Renal cortical epithelial cell (primary cell): ENCODE measurements at places on chromosomes 5 and 9. TPM values are rescaled to one million over a fixed set of nuclear protein-coding genes. Genes with fewer than 3 reads are reported as not detected.

- no peak for DNase-seq
Measured at GRCh38 chr9:79012561-79012960, 559.2 kb upstream of the TLE4 start.

- no peak for DNase-seq
Measured at GRCh38 chr5:145497052-145497451, 338.1 kb downstream of the PRELID2 start.

- peak; percentile 20 for DNase-seq
Measured at GRCh38 chr9:107631788-107632187, 142.2 kb upstream of the KLF4 start.

DNA sequence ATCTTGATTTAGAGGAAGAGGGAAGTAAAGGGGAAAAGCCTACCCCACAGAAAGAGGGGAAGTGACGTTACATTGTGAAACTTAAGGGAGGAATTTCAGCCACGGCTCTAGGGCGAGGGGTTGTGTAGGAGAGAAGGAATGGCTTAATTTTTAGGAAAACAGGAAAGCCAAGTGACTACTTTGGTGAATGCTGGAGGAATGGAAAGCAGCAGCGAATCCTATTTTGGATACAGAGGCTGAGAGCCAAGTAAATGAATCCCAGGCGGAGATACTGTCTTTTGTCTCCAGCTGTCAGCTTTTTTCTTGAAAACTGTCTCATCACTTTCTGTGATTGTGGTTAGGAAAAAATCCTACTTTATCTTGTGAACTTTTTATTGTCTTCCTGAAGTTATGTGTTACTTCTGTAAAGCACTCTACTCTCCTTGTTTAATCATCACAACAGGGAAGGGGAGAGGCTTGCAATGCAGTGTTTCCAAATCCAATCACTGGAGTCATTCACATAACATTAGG, 188.4 kb downstream of the TSSK1B start:
- DNase-seq: no peak

DNA sequence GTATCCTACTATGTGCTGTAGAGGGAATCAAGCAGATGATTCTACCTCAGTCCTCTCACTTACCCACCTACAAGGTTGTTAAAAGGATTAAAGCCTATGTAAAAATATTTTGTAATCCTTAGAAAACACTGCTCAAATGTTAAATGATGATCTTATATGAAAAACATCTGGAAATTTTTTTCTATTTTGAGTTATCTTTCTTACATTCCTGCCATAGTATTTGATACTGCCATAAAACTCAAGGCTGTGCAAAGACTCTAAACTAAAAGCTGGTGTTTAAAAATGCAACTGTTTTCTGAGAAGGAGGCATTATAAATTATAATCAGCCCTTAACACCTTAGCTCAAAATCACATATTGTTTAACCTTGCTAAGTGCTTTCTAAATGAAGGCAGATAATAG, 474.2 kb downstream of the PRELID2 start:
- DNase-seq: no peak

- no peak for DNase-seq
Measured at GRCh38 chr5:148471379-148471778, 87.6 kb downstream of the FBXO38 start.

- peak; percentile 50 for DNase-seq
Measured at GRCh38 chr9:104993291-104993963, 65.5 kb upstream of the ABCA1 start.

DNA sequence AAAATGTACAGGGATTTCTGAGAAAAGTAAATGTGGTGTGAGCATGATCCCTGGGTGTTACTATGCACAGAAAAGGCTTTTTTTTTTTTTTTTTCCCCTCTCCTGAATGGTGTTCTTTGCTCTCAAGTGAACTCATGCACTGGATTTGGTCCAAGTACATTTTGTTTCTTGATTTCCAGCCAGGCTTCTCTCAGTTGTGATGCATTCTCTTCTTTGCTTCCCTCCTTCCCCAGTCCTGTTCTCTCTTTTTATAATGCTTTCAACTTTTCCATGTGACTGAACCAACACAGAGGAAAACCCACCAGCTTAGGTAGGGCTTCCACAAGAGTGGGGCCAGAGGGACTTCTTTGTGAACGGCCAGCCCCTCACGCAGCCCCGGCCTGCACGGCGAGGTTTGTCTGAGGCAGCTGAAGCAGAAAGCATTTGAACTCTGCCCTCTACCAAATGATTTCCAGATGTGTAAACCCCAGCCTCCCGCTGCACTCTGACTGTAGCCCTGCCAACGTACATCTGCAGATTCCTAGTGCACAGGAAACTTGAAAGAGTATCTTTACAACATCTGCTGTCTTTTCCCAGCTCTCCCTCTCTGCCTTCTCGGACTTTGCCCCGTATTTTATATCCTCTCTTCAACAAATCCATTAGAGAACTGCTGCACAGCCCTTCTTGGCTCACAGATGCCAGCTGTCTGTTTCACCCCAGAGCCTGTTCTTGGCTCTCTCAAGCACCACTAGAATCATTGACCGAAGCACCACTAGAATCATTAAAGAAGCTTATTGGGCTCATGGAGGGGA, 71.8 kb upstream of the CD180 start:
- peak; percentile 96 for DNase-seq

- peak; percentile 16 for DNase-seq
Measured at GRCh38 chr9:126398403-126399058, 71.9 kb downstream of the MVB12B start.

GRCh38 chr5:18043344-18043743, 409.1 kb downstream of the TAF11L14 start:
- DNase-seq: no peak

KCNV2 gene
- total RNA-seq: not detected in 2 replicates

DCTN3 gene
- total RNA-seq: 50.4 and 79.3 TPM in 2 replicates

DNA sequence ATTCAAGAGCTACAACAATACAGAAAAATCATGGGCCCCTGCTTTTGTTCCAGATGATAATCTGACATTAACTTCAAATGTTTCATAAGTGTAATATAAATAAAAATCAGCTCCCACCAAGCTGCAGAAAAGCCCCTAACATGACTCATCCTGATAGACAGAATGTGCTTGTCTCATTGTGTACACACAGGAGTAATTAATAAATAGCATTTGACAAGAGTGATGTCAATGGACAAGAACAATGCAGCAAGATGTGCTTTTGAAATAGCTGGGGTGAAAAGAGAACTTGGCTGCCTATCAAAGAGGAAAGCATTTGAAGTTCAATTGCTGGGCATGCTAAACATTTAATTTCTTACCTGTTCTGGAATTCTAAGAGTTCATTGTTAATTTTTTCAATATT, 79.2 kb downstream of the DNAH5 start:
- DNase-seq: peak; percentile 89

DNA sequence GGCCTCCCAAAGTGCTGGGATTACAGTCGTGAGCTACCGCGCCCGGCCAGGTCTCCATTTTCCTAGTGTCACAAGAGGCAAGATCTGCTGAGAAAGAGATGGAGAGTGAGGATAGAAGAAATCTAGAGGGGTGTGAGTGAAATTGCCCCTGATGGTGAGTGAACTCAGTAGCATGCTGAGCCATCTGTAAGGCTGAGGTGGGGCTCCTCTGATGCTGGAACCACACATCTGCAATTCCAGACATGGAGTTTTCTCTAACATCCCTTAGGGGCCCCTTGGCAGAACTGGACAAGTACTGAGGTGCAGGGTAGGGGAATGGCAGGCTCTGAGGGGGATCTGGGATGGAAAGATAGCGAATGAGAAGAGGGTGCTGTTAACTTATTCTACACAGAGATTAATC, 72.0 kb upstream of the FER start:
- DNase-seq: no peak

FAM200C gene
- 2.6 and 4.3 TPM in 2 replicates for total RNA-seq

SPINK1 gene
- 0.40 and 8.2 TPM in 2 replicates for total RNA-seq

- DNase-seq: no peak
Measured at GRCh38 chr9:37596504-37596903, 4.1 kb upstream of the TOMM5 start.

GRCh38 chr5:67773411-67774266, 441.9 kb upstream of the PIK3R1 start:
- no peak for DNase-seq

DNA sequence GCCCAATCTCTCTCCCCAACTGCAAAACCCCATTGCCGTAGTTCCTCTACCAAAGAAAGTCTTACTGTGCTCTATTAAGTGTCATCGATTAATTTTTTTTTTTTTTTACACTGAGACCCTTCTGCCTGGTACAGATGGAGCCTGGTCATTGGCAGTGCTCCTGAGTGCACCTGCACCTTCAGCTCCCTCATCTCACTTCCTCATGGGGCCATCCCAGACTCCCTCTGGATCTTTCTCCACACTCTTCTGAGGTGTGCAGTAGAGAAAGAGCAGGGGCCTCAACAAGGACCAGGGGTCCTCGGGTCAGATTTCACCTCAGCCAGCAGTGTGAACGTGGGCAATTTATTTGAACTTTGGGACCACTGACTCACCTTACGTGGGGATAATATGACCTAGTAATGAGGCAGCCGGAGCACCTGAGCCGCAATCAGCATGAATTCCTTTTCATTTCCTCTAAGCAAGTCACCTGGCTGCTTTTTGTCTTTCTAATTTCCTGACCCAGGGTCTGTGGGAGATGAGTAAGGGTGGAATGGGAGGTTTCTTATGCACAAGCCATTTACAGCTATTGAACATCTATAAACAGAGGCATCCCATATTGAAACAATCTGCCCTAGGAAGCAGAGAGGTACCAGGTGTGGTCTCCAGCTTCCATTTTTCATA, 22.3 kb upstream of the GABRP start:
- DNase-seq: no peak

DNA sequence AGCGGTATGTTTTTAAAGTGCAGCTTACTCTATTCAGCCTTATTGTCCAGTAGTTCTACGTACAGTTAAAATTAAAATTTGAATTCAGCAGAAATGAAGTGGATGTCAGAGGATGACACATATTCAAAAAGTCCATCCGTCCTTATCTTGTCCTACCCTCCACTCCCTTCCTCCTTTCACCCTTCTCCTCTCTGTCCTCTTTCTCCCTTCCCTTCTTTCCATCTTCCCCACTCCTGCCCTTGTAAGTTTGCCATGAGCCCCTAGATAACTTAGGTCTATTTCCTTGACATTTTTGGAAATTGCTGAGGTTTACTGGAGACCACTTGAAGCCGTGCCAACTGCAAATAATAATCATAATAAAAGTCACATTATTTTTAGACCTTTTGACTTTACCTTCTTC, 67.6 kb downstream of the TRIO start:
- DNase-seq: no peak

- DNase-seq: no peak
Measured at GRCh38 chr9:90515510-90515909, 127.1 kb downstream of the DIRAS2 start.

- peak; percentile 97 for DNase-seq
Measured at GRCh38 chr9:121322037-121322736, 47.9 kb downstream of the STOM start.

DNA sequence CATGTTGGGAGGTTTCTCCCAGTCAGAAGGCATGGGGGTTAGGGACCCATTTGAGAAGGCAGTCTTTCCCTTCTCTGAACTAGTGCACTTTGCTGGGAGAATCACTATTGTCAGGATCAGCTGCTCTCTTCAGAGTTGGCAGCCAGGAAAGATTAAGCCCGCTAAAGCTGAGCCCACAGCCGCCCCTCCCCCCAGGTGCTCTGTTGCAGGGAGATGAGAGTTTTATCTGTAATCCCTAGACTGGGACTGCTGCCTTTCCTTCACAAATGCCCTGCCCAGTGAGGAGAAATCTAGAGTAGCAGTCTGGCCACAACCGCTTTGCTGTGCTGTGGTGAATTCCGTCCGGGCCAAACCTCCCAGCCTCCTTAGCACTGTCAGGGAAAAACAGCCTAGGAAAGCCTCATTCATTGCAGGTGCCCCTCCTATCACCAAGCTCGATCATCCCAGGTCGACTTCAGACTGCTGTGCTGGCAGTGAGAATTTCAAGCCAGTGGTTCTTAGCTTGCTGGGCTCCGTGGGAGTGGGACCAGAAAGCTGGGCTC, 69.8 kb downstream of the CNTLN start:
- DNase-seq: no peak

GRCh38 chr9:121893786-121894185, 199.3 kb downstream of the TTLL11 start:
- no peak for DNase-seq

PCDHA9 gene
- 0.99 TPM in 1 of 2 replicates, not detected in the other for total RNA-seq

DNA sequence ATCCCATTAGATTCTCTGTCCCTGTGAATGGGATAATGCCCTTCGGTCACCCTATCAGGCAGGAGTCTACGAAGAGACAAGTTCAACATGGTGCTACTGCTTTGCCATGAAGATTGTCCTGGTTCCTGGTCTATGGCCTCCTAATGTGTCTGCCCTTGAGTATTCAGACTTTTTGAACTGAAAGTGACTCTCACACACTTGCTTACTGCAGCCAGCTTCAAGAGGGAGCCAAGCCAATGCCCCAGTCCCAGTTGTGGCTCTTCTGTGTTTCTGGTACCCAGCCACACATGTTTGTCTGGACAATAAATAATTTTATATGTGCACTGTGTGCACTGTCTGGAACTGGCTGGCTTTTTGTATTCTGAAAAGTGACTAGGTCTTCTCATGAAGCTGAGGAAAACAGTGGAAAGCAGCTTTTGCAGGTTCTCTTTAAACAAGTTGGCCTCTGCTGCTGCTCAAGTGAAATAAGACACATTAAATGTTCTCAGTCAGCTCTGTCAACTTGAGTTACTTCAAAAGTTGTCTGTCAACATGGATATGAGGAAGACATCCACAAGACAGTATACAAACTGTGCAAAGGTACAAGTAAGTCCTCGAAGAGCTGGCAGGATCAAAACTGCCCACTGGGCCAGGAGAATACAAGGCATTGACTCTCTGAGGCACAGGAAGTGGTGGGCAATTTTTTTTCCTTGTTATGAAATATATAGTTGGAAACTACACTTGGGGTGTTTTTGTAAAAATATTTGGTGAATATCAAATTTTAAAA, 60.0 kb downstream of the ZNF608 start:
- no peak for DNase-seq

GRM6 gene
- total RNA-seq: not detected in 2 replicates

- DNase-seq: no peak
Measured at GRCh38 chr5:60891667-60892066, 47.6 kb upstream of the ELOVL7 start.

GRCh38 chr9:85322592-85322991, 419.2 kb downstream of the AGTPBP1 start:
- no peak for DNase-seq

MACIR gene
- 12.3 and 14.1 TPM in 2 replicates for total RNA-seq

FPGS gene
- 75.2 and 136 TPM in 2 replicates for total RNA-seq

GRCh38 chr9:35651956-35652828, 1.5 kb upstream of the SIT1 start:
- peak; percentile 63 for DNase-seq

DNA sequence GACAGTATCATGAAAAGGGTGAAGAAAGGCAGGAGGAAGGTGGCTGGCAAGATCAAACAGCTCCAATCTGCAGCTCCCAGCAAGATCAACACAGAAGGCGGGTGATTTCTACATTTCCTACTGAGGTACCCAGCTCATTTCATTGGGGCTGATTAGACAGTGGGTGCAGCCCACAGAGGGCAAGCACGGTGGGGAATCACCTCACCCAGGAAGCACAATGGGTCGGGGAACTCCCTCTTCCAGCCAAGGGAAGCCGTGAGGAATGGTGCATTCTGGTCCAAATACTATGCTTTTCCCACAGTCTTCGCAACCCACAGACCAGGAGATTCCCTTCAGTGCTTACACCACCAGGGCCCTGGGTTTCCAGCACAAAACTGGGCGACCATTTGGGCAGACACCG, 66.8 kb downstream of the CAMSAP1 start:
- DNase-seq: no peak

FAM221B gene
- not detected in 2 replicates for total RNA-seq

MARCHF3 gene
- 1.0 and 1.7 TPM in 2 replicates for total RNA-seq

GRCh38 chr5:1936901-1937300, 54.2 kb upstream of the IRX4 start:
- no peak for DNase-seq

- peak; percentile 48 for DNase-seq
Measured at GRCh38 chr9:124146031-124146561, 111.7 kb upstream of the NEK6 start.

GRCh38 chr9:27276193-27277030, 20.5 kb downstream of the EQTN start:
- peak; percentile 58 for DNase-seq
